Fibroblast of skin of right quadriceps (primary cell): ENCODE measurements at places on chromosomes 7 and 10.

- DNase-seq: peak; percentile 98
Observed at GRCh38 chr7:41096917-41097316, 606.0 kb downstream of the INHBA start.

DNA sequence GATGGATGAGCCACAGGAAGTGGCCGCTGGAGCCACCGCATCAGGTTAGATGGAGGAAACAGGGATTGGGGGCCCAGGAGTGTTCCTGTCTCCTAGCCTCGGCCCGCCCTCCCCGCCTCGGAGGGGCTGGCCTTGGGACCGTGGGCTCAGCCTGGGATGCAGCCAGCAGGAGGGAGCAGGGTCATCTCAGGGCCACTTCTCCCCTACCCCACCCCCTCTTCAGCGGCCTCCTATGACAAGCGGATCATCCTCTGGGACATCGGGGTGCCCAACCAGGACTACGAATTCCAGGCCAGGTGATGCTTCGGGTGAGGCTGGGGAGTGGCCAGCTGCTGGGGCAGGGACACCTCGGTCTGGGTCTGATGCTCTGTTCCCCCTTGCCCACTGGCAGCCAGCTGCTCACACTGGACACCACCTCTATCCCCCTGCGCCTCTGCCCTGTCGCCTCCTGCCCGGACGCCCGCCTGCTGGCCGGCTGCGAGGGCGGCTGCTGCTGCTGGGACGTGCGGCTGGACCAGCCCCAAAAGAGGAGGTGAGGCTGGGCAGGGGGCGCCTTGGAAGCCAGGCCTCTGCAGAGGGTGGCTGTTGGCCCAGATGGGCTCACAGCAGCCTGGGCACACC is 4.7 kb downstream of the LRWD1 start:
- DNase-seq: no peak

DNA sequence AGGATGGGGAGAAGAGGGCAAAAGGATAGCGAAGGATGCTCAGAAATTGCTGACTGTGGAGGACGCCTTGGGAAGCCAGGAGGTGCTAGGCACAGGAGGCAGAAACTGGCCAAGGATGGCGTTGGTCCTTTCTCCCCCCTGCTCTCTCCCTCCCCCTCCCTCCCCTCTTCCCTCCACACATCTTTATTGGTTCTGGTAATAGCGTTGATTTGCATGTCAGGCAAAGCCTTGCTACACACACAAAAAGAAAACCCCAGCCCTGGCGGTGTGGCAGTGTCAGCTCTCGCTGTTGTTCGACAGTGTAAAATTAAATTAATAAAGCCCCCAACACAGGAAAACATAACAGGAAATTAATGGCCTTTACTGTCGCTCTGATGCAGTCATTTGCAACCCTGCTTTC is 47.2 kb downstream of the PAX2 start:
- DNase-seq: no peak

DNA sequence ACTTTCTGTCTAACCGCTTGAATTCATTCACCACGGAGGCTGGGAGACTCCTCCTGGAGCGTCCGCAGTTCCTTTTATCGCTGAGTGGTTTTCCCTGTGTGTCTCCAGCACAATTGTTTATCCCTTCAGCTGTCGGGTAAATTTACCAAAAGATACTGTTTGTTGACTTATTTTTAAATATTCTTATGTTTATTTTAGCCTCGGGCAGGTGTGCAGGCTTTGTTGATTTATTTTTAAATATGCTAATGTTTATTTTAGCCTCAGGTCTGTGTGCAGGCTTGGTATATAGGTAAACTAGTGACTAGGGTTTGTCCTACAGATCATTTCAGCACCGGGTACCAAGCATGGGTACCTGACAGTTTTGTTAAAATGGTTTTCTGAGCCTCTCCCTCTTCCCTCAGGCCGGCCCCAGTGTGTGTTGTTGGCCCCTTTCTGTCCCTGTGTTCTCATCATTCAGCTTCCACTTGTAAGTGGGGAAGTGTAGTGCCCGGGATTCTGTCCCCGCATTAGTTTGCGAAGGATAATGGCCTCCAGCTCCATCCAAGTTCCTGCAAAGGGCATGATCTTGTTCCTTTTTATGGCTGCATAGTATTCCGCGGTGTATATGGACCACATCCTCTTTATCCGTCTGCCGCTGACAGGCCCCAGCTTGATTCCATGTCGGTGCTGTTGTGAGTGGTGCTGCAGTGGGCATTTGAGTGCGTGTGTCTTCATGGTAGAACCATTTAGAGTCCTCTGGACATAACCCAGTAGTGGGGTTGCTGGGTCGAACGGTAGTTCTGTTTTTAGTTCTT is 5.3 kb downstream of the GET4 start:
- no peak for DNase-seq

DNA sequence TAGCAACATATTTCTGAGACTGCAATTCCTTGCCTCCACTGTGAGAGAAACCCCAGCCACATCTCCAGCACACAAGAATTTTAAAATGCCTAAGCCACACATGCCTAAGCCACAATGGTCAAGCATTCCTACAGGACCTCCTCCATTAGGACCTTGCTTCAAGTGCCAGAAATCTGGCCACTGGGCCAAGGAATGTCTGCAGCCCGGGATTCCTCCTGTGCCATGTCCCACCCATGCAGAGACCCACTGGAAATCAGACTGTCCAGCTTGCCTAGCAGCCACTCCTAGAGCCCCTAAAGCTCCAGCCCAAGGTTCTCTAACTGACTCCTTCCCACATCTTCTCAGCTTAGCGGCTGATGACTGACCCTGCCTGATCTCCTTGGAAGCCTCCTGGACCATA is 117.5 kb downstream of the AHR start:
- no peak for DNase-seq
